Nephron progenitor cell (in vitro differentiated cells): ENCODE measurements at places on chromosomes 3 and 15.

DNA sequence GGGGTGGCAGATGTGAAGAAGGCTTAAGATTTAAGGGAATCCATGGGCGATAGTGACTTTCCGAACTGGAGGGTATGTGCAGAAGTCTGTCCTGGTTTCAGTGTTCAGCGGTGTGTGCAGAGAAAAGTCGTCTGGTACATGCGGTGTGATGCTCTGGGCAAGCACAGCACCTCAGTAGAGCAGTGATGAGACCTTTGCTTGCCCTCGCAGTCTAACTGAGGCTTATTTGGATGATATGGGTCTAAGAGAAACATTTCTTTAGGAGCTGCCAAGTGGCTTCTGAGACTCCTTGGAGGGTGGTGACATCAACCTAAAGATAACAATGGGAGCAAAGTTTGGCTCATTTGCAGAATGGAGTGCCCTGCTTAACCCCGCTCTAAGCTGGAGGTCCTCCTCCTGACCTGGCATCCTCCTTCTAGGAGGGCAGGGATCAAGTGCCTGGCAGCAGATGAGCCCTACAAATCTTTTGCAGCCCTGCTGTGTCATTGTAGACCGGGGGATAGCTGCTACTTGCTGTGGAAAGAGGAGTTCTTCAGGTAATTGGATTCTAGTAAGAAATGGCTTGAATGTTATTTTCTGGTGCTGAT is 228.1 kb upstream of the AZI2 start:
- no peak overlapping the region for H3K27ac ChIP-seq
- DNase-seq, result peak; percentile 2
- peaks cover 19% of the 10 kb centered on the region for H3K4me1 ChIP-seq

- no peaks in the 10 kb centered on the region for H3K27me3 ChIP-seq
- peak overlapping the region; percentile 91 for H3K4me3 ChIP-seq
- DNase-seq, result no peak
- H3K36me3 ChIP-seq, result peaks cover 13% of the 10 kb centered on the region
- peak overlapping the region; percentile 72 for H3K27ac ChIP-seq
- H3K4me1 ChIP-seq, result peaks cover 43% of the 10 kb centered on the region
Measured at GRCh38 chr3:186566772-186567071, 417 bp downstream of the TBCCD1 start.

DNA sequence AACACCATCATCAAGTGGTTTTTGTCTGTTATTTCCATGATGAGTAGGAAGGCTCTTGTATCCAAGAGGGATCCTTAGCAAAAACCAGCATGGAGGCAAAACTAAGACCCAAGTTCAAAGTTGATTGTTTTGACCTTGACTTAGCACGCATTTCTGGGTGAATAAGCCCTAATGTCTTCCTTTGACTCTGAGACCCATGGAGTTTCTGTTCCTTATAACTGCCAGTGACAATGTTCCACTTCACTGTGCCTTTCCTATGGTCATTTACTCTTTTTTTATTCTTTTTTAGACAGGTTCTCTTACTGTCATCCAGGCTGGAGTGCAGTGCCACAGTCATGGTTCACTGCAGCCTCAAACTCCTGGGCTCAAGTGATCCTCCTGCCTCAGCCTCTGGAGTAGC is 118.2 kb upstream of the MRPL3 start:
- H3K4me3 ChIP-seq, result no peak overlapping the region
- H3K36me3 ChIP-seq, result no peaks in the 10 kb centered on the region
- peaks cover 30% of the 10 kb centered on the region for H3K4me1 ChIP-seq
- no peak for DNase-seq

DNA sequence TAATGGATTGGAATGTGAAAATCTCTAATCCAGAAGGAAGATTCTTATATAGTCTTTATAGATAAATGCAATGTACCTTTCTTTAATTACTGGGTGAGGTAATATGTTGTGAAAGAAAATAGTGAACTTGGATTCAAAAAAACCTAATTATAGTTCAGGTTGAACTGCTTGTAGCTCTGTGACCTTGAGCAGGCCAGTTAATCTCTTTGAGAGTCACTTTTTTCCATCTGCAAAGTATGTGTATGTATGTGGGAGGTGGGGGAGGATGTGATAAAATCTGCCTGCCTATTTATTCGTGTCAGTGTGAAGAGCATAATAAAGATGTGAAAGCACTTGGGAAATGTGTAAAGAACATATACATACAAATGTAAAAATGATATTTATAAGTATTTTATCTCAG is 34.4 kb downstream of the GLCE start:
- peaks cover 26% of the 10 kb centered on the region for H3K4me1 ChIP-seq
- H3K36me3 ChIP-seq, result peaks cover 41% of the 10 kb centered on the region
- no peak overlapping the region for H3K27ac ChIP-seq
- H3K27me3 ChIP-seq, result peaks cover 3% of the 10 kb centered on the region
- DNase-seq, result no peak
- H3K4me3 ChIP-seq, result no peak overlapping the region

DNA sequence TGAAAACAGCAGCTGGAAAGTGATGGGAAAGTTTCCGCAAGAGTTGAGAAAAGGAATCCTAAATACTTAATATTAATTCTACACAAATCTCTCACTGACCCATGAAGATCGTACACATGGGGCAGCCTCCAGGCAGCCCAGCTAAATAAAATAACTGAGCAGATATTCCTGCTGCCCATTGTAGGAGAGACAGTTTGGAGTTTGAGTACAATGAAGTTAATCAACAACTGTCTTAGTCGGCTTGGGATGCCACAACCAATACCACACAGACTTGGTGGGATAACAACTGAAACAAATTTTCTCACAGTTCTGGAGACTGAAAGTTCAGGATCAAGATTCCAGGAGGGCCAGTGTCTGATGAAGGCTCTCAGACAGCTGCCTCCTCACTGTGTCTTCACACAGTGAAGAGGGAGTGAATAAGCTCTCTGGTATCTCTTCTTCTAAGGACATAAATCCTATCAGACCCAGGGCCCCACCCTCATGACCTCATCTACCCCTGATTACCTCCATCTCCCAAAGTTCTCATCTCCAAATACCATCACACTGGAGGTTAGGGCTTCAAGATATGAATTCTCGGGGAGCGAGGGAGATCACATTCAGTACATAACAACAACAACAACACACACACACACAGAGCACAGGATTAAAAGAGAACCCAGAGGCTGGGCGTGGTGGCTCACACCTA is 9.7 kb downstream of the TRPM7 start:
- no peaks in the 10 kb centered on the region for H3K27me3 ChIP-seq
- H3K36me3 ChIP-seq, result peaks cover 34% of the 10 kb centered on the region
- peak overlapping the region; percentile 37 for H3K4me3 ChIP-seq
- H3K4me1 ChIP-seq, result peaks cover 5% of the 10 kb centered on the region

GRCh38 chr3:186458306-186459107 is 85.7 kb downstream of the CRYGS start:
- H3K4me1 ChIP-seq, result peaks cover 9% of the 10 kb centered on the region
- H3K27ac ChIP-seq, result no peak overlapping the region
- H3K36me3 ChIP-seq, result no peaks in the 10 kb centered on the region
- H3K4me3 ChIP-seq, result no peak overlapping the region

DNA sequence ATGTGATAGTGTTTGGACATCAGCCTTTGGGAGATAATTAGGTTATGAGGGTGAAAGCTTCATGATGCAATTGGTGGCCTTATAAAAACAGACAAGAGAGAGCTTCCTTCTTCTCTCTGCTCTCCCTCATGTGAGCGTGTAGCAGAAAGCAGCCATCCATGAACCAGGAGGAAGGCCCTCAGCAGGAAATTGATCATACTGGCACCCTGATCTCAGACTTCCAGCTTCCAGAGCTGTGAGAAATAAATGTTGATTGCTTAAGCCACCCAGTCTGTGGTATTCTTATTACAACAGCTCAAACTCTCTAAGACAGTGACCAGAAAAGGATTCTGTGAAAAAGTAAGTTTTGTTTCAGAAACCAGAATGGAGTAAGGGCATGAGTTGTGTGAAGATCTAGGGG is 13.3 kb downstream of the STAC start:
- no peaks in the 10 kb centered on the region for H3K36me3 ChIP-seq
- H3K27me3 ChIP-seq, result peaks cover 5% of the 10 kb centered on the region
- H3K27ac ChIP-seq, result no peak overlapping the region
- no peak overlapping the region for H3K4me3 ChIP-seq
- H3K4me1 ChIP-seq, result peaks cover 5% of the 10 kb centered on the region

DNA sequence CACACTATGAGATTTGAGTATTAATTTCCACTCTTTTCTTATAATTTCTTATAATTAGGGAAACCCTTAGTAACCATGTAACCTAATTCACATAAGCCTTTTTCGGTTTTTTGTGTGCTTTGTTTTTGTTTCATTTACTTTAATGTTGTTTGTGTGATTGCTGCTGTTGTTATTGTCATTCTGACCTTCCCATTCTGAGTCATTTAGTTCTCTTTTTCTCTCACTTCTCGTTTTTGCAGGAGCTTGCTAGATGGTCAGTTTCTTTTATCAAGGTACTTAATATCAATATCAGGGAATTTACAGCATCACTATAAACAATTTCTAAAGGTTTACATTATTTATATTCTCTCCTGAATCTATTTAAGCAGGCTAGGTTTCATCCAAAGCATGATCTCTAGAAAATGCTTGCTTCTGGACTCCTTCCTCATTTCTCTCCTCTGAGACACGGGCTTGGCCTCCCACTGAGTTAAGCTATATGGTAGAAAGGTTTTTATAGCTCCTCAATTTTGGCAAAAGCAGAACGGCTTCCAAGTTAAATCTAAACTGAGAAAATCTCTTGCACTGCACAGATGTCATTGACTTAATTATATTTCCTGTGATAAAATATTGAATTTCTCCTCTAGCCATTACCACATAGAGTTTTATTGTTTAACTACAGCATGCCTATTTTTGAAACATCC is 534.2 kb downstream of the NSUN3 start:
- H3K27me3 ChIP-seq, result no peaks in the 10 kb centered on the region
- no peak overlapping the region for H3K4me3 ChIP-seq
- H3K36me3 ChIP-seq, result no peaks in the 10 kb centered on the region
- no peak overlapping the region for H3K27ac ChIP-seq

DNA sequence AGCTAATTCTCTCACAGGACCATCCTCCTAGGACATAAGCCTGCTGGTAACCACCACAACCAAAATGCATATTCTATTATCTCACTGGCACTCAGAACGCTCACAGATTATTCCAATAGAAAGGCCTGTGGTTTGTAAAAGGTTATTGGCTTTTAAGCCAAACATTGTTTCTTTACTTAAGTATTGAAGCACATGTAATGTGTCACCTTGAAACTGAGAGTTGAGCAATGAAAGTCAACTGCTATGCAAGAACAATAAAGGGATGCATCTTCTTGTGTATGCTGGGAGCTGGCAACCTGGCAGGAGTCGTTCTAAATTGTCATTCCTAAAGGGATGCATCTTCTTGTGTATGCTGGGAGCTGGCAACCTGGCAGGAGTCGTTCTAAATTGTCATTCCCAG is 298.6 kb upstream of the DNAJC19 start:
- peaks cover 11% of the 10 kb centered on the region for H3K27me3 ChIP-seq
- no peak overlapping the region for H3K27ac ChIP-seq
- no peaks in the 10 kb centered on the region for H3K4me1 ChIP-seq
- no peaks in the 10 kb centered on the region for H3K36me3 ChIP-seq

GRCh38 chr3:113831103-113831355 is 7.6 kb upstream of the GRAMD1C start:
- no peak overlapping the region for H3K27ac ChIP-seq
- H3K36me3 ChIP-seq, result no peaks in the 10 kb centered on the region
- no peak for DNase-seq
- no peaks in the 10 kb centered on the region for H3K4me1 ChIP-seq
- H3K4me3 ChIP-seq, result no peak overlapping the region

DNA sequence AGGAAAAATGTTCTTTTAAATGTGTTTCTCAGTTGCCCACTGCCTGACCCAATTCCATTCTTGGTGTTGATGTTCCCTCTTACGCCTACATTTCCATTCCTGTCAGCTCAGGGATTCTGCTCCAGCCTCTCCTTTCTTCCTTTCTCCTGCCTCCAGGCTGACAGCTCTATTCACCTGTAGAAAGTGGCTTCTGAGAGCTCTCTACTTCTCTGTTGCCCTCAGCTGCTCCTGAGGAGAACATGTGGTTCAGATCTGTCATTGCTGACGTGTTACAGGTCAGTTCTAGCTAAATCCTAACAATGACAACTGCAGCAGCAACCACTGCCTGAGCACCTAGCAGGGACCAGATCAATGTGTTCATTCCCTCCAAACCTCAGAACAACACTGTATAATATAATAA is 144.9 kb upstream of the PLAAT1 start:
- H3K27me3 ChIP-seq, result peaks cover 13% of the 10 kb centered on the region
- H3K36me3 ChIP-seq, result no peaks in the 10 kb centered on the region
- peaks cover 16% of the 10 kb centered on the region for H3K4me1 ChIP-seq
- H3K27ac ChIP-seq, result no peak overlapping the region
- no peak overlapping the region for H3K4me3 ChIP-seq

- no peaks in the 10 kb centered on the region for H3K36me3 ChIP-seq
- DNase-seq, result no peak
- no peak overlapping the region for H3K4me3 ChIP-seq
- H3K27me3 ChIP-seq, result no peaks in the 10 kb centered on the region
- H3K27ac ChIP-seq, result no peak overlapping the region
- H3K4me1 ChIP-seq, result no peaks in the 10 kb centered on the region
Measured at GRCh38 chr3:165640970-165641369, 196.3 kb downstream of the BCHE start.

- H3K4me3 ChIP-seq, result no peak overlapping the region
- peaks cover 30% of the 10 kb centered on the region for H3K4me1 ChIP-seq
- H3K27ac ChIP-seq, result no peak overlapping the region
- DNase-seq, result no peak
- no peaks in the 10 kb centered on the region for H3K36me3 ChIP-seq
Measured at GRCh38 chr3:169613053-169613803, 50.3 kb downstream of the MECOM start.

DNA sequence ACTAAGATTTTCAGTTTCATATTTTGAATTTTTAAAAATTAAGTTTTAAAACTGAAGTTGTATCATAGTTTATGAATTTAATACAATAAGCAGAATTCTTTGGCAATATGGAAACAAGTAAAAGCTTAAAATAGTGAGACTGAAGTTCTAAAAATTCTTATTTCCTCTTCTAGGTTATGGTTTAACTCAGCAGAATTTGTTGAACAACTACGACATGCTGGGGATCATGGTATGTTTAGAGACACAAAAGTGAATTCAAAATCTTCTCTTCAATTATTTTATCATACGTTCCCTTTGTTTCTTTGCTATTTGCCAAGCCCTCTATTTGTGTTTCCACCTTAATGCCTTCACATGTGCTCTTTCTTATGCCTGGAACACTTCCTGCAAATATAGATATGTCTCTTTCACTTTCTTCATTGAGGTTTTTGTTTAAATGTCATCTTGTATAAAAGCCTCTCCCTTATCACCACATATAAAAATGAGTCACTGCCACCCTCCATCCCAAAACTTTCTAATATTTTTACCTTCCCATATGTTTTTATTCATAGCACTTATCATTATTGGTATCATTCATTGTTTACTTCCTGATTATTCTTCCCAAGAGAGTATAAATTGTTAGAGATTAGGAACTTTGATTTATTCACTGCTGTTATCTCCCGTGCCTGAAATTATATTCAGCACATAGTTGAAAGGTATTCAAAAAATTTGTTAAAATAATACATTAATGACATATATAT is 6.4 kb downstream of the SUCNR1 start:
- no peak overlapping the region for H3K27ac ChIP-seq
- peaks cover 14% of the 10 kb centered on the region for H3K4me1 ChIP-seq

- peaks cover 6% of the 10 kb centered on the region for H3K4me1 ChIP-seq
- no peak overlapping the region for H3K27ac ChIP-seq
- H3K36me3 ChIP-seq, result no peaks in the 10 kb centered on the region
- peak; percentile 12 for DNase-seq
- H3K4me3 ChIP-seq, result no peak overlapping the region
Measured at GRCh38 chr3:146589899-146590508, 15.1 kb downstream of the PLSCR5 start.

- no peak overlapping the region for H3K4me3 ChIP-seq
- no peak overlapping the region for H3K27ac ChIP-seq
- DNase-seq, result no peak
- peaks cover 11% of the 10 kb centered on the region for H3K27me3 ChIP-seq
Measured at GRCh38 chr15:101060576-101061551, 141.7 kb downstream of the LRRK1 start.
